Left lung (tissue), 14 donors: ENCODE measurements at places on chromosomes 2 and 18. TPM values are rescaled to one million over a fixed set of nuclear protein-coding genes. Genes with fewer than 3 reads are reported as not detected.

GRCh38 chr2:71797035-71797810 lies 343.9 kb downstream of the DYSF start:
- no peak for DNase-seq

DNA sequence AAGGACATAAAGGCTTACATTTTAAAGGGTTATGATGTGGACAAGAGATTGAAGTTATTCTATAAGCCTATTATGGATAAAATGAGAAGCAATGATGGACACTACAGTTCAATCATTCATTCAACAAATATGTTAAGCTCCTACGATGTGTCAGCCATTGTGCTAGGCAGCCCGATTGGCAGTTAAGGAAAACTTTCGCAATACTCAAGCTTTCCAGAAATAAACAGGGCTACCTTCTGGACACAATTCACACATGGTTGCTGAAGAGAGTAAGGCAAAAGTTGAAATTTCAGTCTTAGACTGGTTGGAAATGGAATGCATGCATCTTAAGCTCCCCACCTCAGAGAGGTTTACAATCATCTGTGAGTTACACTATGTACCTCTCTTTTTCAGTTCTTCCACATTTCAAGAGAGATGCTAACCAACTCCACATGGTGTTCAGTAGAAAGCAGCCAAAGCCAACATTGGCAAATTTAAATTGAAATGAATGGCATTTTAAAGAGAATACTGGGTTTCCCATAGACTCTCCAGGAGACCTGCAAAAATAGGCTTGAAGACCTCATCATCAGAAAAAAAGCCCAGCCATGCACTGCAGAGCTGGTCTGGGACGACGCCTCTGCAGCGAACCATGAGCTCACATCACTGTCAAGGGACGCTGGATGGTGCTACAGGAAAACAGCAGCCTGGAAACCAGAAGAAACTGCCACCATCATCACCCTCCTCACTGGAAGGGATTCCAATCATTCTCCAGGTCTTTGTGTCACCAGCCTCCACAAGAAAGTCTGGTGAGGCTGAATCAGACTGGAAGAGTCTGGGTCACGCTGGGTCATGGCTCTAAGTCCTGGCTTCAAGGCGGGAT lies 276.3 kb downstream of the AFF3 start:
- no peak for DNase-seq

GRCh38 chr2:158567208-158567607 lies 110.5 kb downstream of the PKP4 start:
- DNase-seq, result no peak

GRCh38 chr2:124836416-124836815 lies 811.3 kb downstream of the CNTNAP5 start:
- DNase-seq, result no peak

DNA sequence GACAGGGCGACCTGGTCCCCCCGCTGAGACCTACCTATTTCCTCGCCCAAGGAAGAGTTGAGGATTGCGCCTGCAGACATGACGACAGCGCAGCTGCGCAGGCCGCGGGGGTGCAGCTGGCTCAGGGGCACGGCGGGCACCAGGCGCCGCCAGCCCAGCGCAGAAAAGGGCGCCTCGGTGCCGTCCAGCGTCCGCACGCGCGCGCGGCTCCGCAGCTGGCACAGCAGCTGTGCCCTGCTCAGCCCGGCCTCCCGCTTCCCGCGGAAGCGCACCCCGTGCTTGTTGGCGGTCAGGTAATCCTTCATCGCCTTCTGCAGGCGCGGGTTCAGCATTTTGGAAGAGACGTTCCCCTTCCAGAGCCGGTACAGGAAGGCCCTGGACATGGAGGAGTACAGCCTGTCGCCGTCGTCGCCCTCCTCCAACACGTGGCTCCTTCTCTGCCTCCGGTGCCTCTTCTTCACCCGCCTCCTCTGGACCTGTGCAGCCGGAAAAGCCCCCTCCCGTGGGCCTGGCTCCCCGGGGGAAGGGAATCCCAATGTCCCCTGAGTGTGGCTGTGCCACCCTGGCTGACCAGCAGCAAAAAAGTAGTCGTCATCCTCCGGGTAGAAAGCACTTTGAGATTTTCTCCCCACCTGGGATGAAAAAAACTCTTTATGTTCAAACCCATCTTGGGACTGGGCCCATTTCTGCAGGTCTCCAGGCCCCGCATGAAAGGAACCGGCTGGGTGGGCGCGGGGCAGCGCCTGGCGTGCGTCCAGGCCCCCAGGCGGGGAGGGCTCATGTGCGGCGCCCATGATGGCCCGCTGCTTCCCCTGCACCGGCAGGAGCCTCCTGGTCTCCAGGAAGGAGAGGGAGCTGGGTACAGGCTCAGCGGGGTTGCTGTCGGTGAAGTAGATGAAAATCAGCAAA lies 42.7 kb downstream of the ST6GAL2 start:
- DNase-seq, result peak; percentile 69

MAP3K19 gene
- not detected for total RNA-seq

DNA sequence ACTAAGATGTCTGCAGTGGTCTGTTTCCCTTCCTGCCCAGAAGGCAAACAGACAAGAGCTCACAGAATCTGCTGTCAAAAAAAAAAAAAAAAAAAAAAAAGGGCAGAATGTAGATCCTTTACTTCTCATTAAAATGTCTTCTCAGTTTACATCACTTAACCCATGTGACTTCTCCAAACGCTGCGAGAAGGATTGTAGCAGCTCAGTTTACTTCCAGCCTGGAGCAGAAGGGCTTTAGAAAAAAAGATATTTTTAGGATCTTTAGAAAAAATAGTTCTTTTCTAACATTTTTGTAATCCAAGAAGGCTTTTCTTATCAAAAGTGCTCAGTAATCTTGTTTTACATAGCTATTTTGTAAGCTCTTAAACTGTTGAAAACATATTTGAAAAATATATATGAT lies 425.4 kb downstream of the CNTNAP5 start:
- no peak for DNase-seq

CDH20 gene
- 0.17 TPM for total RNA-seq

DNA sequence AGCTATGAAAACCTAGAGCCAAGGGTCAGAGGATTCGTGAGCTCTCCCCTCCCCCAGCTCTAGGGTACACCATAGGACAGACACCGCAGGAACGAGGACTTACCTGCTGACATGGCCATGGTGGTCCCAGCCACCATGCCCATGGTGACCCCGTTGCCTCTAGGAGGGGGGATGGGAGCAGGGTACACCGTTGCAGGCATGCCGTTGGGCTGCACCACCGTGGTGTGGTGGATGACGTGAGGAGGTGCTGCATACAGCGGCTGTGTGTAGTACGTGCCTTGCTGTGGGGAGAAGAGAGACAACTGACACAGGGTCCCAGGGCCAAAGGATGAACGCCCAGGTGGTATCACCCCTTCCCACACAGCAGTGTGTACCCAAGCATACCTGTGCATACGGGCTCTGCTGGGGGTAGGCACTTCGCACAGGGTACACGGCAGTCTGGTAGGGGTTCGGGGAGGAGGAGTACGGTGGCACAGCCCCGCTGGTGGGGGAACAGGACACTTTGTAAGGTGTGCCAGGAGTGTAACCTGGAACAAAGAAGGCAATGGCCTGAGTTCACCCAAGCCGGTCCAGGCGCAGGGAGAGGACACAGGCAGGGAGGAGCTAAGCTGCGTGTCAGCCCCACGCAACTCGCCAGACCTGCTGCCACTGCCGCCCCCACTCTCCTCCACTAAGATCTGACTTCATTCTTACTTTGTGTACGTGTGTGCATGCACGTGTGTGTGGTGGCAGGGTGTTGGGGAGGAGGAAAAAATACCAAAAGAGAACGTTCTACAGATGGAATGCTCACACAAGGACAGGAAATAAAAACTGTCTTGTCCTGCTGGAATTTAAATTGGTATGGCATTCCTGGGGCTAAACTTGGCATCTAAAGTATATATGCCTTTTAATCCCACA lies 37.8 kb downstream of the FAM168B start:
- DNase-seq, result no peak

DNA sequence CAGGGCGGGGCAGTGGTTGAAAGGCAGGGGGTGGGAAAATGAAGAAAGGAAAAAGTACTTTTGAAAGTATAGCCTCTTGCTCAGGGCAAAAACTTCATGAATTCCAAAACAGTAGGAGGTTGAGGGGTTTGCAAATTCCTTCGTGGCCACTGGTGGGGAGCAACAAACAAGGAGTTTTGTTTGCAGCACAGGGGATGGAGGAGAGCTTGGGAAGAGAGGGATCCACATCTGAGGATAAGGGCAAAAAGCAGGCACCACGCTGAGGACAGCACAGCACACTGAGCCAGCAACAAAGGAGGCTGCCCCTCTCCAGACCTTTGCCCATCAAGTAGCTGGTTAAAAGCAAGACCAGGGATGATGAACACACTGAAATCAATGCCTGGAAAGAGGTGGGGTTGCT lies 148.9 kb downstream of the TCF4 start:
- DNase-seq, result no peak

DNA sequence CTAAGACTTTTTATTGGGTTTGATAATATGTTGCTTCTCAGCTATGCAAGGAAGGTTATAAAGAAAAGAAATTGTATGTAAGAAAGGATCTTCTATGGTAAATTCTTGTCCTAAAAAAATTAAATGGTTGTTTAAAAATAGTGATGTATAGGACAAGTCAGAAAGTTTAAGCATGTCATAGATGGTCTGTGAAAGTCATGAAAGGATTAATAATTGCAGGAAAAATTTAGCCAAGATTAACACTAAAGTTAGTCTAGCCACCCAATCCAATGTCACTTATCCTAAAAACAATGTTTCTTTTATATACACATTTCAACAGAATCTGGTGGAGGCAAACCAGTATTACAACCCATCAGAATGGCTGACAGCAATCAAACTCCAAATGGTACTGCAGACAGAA lies 1046.7 kb upstream of the SLC39A10 start:
- DNase-seq, result no peak

DNA sequence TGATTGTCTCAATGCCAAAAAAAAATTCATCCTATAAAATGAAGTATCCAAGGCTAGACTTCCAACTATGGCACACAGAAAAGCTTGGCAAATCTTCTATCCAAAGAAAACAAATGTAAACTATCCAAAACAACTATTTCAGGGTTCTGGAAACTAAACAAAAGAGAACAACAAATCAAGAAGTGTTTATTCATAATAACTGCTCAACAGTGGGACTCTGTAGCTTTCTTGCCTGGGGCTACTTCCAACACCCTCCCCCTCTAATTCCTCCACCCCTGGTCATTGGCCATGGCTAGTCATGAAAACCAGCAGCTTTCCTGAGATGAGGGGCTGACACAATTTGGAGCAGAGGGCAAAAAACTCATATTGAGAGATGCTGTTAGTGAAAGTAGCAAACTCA lies 107.0 kb downstream of the EXOC6B start:
- no peak for DNase-seq

PTPRN gene
- 1.4 TPM for total RNA-seq

RNF149 gene
- 111 TPM for total RNA-seq

GRCh38 chr2:233053928-233054784 lies 6.0 kb upstream of the INPP5D start:
- peak; percentile 94 for DNase-seq

GRCh38 chr2:18883616-18884456 lies 294.5 kb upstream of the NT5C1B start:
- no peak for DNase-seq

DNA sequence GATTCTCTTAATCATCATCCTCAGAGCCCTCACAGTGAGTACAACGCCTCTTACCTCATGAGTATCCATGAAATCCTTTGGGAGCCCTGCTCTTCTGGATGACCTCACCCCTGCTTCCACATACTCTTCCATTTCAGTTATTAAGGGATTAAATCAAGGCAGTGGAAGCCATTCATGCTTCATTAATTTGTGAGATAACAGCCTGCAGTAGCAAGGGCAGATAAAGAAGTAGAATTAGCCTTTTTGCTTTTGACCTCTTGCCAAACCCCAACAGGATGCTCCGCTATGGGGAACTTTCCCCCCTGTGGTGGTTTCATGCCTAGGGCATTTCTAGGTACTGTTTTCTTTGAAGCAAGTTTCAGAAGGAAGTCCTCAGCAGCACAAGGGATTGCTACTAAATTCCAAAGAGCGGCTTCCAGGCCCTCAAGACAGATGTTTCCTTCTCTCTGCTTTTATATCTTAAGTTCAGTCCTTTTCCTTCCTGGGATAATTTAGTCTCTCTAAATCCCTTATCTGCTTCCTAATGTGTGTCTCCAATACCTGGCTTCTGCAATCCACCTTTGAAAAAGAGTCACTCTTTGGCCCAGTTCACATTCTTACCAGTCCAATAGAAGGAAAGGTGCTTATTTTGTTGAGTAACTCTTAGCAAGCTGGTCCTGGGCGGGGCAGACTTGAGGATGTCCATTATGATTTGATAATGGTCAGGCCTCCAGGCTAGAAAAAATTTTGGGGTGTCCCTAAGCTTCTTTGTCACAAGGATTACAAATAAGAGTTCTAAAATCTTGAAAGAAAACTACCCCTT lies 76.9 kb downstream of the MYO1B start:
- no peak for DNase-seq

DNA sequence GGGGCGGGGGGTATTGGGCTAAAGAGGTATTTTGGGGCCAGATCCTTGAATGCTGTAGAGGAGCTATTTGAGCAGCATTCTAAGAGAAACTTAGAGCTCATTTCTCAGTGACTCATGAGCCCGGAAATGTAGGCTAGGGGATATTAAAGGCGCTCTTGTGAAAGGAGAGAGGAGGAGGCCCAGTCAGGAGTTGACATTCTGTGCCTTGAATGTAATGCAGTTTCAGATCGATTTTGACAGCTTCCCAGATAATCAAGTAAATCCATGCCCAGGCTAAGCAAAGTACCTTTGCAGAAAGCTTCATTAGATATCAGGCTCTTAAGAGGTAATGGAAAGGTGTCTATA lies 1.5 kb downstream of the CAB39 start:
- DNase-seq, result no peak

- no peak for DNase-seq
Measured at GRCh38 chr18:44699572-44700261, 19.0 kb downstream of the SETBP1 start.

MERTK gene
- 21.5 TPM for total RNA-seq

PROC gene
- total RNA-seq, result 0.50 TPM

RGPD4 gene
- 0.29 TPM for total RNA-seq

DNA sequence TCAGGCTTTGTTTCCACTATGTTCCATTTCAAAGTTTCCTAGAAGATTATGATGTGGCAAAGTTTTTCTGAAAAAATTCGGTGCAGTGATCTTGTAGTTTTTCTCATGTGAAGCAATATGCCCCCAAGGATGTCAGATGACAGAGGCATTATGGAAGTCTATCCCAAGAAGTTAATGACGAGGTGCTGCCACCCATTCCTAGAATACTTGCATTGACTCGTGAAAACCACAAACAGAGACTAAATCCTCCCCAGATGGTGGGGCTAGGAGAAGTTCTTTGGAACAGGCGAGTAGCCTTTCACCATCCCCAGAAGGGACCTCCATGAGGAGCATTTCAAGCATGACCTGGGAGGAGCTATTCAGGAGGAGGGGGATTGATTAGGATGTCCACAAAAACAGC lies 40.2 kb upstream of the COPS8 start:
- DNase-seq, result no peak
